Activated CD8-positive, alpha-beta T cell treated with anti-CD3 and anti-CD28 coated beads, Interleukin-2, amount 10 ng/mL, durations not matched to agents 7 days and 5 days (primary cell): ENCODE measurements at places on chromosomes 4 and X.

- peaks cover 5% of the 10 kb centered on the region for H3K27me3 ChIP-seq
- H3K36me3 ChIP-seq: peaks cover 4% of the 10 kb centered on the region
- peak overlapping the region; percentile 81 for H3K4me3 ChIP-seq
- H3K27ac ChIP-seq: peak overlapping the region; percentile 81
Measured at GRCh38 chr4:109730619-109731545, 1.0 kb upstream of the PLA2G12A start.

DNA sequence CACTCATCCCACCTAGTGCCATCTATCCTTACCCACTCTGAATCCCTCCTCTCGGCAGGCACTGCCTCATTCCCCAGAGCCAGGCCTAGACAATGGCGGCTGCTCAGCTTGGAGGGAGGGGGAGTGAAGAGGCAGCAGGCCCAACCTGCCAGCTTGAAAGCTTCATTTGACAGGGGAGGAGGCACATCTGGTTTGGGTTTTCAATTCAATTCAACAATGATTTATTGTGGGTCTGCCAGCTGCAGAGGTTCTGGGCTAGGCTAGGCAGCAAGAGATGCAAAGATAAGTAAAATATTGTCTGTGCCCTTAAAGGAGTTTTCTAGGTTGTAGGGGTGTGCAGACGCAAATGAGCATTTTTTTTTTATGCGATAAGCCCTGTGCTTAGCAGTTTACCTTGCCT, 58.5 kb downstream of the RTL9 start:
- no peak for DNase-seq
- H3K27ac ChIP-seq: no peak overlapping the region
- no peak overlapping the region for H3K4me3 ChIP-seq

DNA sequence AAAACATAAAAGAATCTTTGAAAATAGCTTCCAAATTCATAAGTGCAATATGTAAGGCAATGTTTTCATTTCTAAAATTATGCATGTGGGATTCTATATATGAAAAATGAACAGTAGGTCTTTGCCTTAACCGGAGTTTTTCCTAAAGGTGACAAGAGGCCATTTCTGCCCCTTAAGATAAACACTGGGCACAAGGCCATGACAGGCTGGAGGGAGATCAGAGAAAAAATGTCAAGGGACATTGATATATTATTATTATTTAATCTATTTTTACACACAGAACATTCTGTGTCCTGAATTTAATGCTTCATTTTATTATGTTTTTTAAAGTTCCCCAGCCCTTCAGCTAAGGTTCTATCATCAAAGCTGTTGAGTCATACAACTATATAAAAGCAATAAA, 118.8 kb downstream of the CHM start:
- H3K4me3 ChIP-seq: no peak overlapping the region
- no peaks in the 10 kb centered on the region for H3K27me3 ChIP-seq
- no peak overlapping the region for H3K27ac ChIP-seq
- no peaks in the 10 kb centered on the region for H3K4me1 ChIP-seq
- DNase-seq: no peak
- H3K36me3 ChIP-seq: peaks cover under 1% of the 10 kb centered on the region

DNA sequence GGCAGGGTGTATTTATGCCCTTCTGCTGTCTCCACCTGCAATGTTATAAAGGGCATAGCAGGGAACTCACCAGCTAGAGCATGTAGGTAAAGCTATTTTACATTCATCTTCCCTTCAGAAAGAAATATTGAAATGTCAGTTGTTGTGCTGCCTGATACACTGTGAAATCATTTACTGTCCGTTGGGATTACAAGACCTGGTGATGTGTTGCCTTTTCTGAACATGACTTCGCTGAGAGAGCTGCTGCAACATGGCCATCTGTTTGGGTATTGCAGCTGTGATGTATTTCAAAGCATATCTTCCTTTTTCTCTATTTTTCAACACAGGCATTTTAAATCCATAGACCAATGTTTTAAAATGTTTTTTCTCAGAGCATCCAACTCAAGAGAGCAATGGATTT, 644.1 kb upstream of the GNPDA2 start:
- H3K27ac ChIP-seq: no peak overlapping the region
- no peaks in the 10 kb centered on the region for H3K4me1 ChIP-seq
- no peak overlapping the region for H3K4me3 ChIP-seq
- H3K27me3 ChIP-seq: no peaks in the 10 kb centered on the region
- no peaks in the 10 kb centered on the region for H3K36me3 ChIP-seq

DNA sequence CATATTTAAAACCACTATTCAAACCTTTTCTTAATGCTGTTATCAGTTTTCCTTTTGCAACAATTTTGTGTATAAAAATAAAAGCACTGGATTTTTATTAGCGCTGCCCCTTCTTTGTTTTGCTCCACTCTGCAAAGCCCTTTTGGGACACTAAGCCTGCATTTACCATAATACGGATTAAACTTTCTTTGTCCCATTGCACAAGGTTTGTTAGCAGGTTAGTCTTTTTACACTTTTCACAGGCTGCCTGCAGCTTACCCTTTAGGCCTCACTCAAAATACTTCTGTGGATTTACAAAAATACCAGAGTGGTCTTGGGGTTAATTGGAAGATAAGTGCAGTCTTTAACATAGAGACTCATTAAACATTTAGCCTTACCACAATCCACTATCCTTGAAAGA, 35.7 kb upstream of the MAB21L2 start:
- no peaks in the 10 kb centered on the region for H3K36me3 ChIP-seq
- no peak overlapping the region for H3K4me3 ChIP-seq
- no peaks in the 10 kb centered on the region for H3K27me3 ChIP-seq
- no peaks in the 10 kb centered on the region for H3K4me1 ChIP-seq
- DNase-seq: no peak

- DNase-seq: no peak
- no peaks in the 10 kb centered on the region for H3K36me3 ChIP-seq
Measured at GRCh38 chr4:146310319-146311021, 96.1 kb downstream of the REELD1 start.

GRCh38 chrX:426881-427280, 40.2 kb upstream of the PPP2R3B start:
- peaks cover 8% of the 10 kb centered on the region for H3K27me3 ChIP-seq
- H3K4me1 ChIP-seq: peaks cover 3% of the 10 kb centered on the region
- no peak overlapping the region for H3K27ac ChIP-seq
- no peak for DNase-seq
- H3K36me3 ChIP-seq: no peaks in the 10 kb centered on the region

GRCh38 chrX:20001588-20001987, 10.7 kb upstream of the BCLAF3 start:
- no peak overlapping the region for H3K4me3 ChIP-seq
- H3K27me3 ChIP-seq: no peaks in the 10 kb centered on the region
- no peaks in the 10 kb centered on the region for H3K4me1 ChIP-seq
- DNase-seq: no peak

DNA sequence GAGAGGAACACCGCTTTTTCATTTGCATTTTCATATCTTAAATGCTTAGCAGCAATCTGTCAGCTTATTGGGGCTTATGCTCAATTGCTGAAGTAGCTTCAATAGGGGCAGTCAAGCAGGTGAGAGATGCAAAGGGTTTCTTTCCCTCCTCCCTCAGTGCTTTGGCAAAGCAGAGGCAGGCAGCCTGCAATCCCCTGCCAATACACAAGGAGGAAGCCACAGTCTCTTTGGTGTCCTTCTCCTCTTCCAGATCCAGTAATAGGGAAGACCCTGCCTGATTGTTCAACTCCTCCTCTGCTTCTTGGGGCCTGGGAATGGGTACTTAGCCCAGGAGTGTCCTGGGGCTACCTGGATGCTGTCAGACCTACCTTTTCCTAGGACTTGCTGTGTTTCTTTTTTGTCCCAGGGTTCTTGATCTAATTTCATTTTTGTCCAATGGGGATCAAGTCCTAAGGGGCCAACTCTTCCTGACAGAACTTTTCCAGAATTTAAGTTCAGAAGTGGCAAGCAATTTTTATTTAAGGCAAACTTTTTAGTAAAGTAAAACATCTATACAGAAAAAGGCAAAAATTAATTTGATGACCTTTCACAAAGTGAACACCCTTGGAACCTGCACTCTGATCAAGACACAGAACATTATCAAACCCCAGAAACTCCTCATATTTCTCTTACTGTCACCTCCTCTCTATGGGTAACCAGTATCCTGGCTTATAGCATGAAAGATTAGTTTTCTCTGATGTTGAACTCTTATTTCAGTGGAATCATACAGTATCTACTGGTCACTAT, 260.3 kb downstream of the PPP3CA start:
- H3K4me3 ChIP-seq: no peak overlapping the region
- H3K27ac ChIP-seq: no peak overlapping the region

DNA sequence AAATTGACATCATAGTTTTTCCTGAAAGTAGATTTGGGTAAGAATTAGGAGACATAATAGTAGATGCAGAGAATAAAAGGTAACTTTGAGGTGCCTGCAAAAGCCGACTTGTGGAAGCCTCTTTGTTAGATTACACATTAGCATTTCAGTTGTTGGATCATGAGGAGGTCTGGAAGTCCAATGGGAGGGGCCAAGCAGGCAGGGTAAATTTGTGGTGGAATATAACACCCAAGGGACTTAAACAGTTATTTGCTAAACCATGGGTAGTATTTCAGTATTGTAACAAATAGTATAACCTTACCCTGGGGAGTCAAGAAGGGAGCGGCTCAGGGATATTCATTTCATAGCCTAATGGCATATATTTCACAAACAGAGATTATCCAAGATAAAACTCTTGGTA, 810.7 kb upstream of the AMOT start:
- H3K4me1 ChIP-seq: no peaks in the 10 kb centered on the region
- no peaks in the 10 kb centered on the region for H3K27me3 ChIP-seq
- H3K27ac ChIP-seq: no peak overlapping the region
- H3K36me3 ChIP-seq: no peaks in the 10 kb centered on the region

GRCh38 chr4:122541996-122542395, 78.9 kb downstream of the IL21 start:
- DNase-seq: no peak
- H3K27ac ChIP-seq: no peak overlapping the region
- H3K4me1 ChIP-seq: peaks cover 38% of the 10 kb centered on the region

DNA sequence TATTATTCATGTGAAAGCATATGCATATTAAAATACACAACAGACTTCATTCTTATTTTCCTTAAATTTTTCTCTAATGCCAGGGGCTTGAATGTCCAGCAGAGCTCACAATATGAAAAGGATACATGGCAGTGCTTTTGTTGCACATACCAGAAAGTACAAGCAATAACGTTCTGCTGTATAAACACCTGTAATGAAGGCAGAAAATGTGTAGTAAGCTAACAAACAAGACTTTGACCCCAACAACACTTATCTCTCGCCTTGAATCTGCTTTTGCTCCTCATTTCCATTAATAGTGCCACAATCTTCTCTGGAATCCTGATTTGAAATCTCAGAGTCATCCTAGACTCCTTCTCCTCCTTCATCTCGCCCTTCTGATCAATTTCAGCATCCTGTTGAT, 687.3 kb downstream of the IL1RAPL1 start:
- no peaks in the 10 kb centered on the region for H3K27me3 ChIP-seq
- H3K4me3 ChIP-seq: no peak overlapping the region
- H3K36me3 ChIP-seq: no peaks in the 10 kb centered on the region
- DNase-seq: no peak
- no peaks in the 10 kb centered on the region for H3K4me1 ChIP-seq

DNA sequence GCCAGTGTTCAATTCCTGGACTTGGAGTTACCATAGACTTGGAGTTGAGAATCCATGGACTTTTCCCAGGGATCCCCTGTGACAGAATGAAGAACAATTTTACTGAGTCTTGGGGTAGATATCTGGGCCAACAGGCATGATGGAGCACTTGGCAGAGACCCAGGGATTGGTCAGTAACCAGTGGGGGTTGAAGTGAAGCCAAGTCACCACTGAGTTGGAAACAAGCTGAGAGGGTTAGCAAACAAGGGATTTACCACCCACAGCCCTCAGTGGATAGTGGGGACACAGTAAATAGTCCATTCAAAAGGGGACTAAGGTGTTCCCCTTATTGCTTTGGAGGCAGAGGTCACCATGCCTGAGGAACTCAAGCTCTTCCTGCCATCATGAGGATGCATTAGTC, 281.7 kb downstream of the PPP1R2C start:
- H3K27ac ChIP-seq: no peak overlapping the region
- no peaks in the 10 kb centered on the region for H3K36me3 ChIP-seq
- H3K4me1 ChIP-seq: no peaks in the 10 kb centered on the region
- no peak for DNase-seq

GRCh38 chrX:124035657-124036056, 74.2 kb downstream of the STAG2 start:
- no peak overlapping the region for H3K4me3 ChIP-seq
- DNase-seq: no peak
- H3K4me1 ChIP-seq: peaks cover 12% of the 10 kb centered on the region
- H3K27ac ChIP-seq: no peak overlapping the region

DNA sequence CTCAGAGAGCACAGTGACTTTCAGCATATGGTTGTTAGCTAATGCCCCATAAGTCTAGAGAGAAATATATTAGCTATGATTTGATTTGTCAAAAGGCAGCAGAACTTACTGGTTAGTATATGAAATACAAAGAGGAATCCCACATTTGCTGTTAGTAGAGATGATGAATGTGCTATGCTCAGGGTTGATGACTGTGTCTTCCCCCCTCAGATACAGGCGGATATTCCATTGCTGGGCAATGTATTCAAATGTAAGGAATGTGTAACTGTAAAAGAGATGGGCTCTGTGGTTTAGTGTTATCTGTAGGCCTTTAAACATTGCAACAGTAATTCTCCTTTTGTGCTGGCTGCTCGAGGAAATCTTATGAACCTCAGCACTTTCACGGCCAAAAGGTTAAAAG, 528.9 kb upstream of the ARX start:
- no peaks in the 10 kb centered on the region for H3K36me3 ChIP-seq
- DNase-seq: no peak
- H3K27ac ChIP-seq: no peak overlapping the region
- no peaks in the 10 kb centered on the region for H3K4me1 ChIP-seq
- no peak overlapping the region for H3K4me3 ChIP-seq

GRCh38 chr4:94038195-94038594, 169.5 kb upstream of the SMARCAD1 start:
- no peaks in the 10 kb centered on the region for H3K36me3 ChIP-seq
- no peaks in the 10 kb centered on the region for H3K4me1 ChIP-seq
- no peaks in the 10 kb centered on the region for H3K27me3 ChIP-seq
- H3K4me3 ChIP-seq: no peak overlapping the region

DNA sequence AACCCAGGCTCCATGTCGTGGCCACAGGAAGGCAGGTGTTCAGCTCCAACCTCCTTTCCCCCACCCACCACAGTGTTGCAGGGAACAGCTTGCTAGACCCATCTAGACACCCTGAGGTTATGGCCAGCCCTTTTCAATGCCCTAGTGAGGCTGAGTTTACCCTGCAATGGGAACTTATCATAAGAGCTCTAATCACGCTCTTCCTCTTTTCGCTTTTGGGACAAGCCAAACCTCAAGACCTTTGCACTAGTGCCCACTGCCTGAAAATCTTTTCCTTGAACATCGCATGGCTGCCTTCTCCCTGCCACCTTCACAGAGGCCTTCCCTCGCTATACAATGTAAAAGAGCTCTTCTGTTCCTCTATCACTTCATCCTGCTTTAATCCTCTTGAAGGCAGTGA, 2.4 kb upstream of the FGFBP2 start:
- no peak for DNase-seq
- H3K36me3 ChIP-seq: no peaks in the 10 kb centered on the region
- peaks cover 23% of the 10 kb centered on the region for H3K27me3 ChIP-seq
- no peak overlapping the region for H3K4me3 ChIP-seq
- H3K4me1 ChIP-seq: peaks cover 34% of the 10 kb centered on the region

- no peaks in the 10 kb centered on the region for H3K4me1 ChIP-seq
- H3K27me3 ChIP-seq: peaks cover 6% of the 10 kb centered on the region
- H3K4me3 ChIP-seq: no peak overlapping the region
- no peak for DNase-seq
- no peaks in the 10 kb centered on the region for H3K36me3 ChIP-seq
Measured at GRCh38 chr4:95409750-95410149, 139.0 kb downstream of the UNC5C start.

GRCh38 chrX:138931212-138931611, 219.7 kb upstream of the FGF13 start:
- no peak overlapping the region for H3K27ac ChIP-seq
- no peaks in the 10 kb centered on the region for H3K4me1 ChIP-seq
- no peaks in the 10 kb centered on the region for H3K27me3 ChIP-seq
